CD4-positive, alpha-beta T cell treated with Interleukin-6 at 100 ng/mL for 8 hours (primary cell): ENCODE measurements at places on chromosomes 12 and 14.

GRCh38 chr12:50961708-50962107 lies 9.4 kb downstream of the HIGD1C start:
- DNase-seq, result no peak

GRCh38 chr14:59398841-59399240 lies 66.3 kb downstream of the GPR135 start:
- no peak for DNase-seq

GRCh38 chr14:100522616-100523099 lies 64.6 kb downstream of the BEGAIN start:
- no peak for DNase-seq

DNA sequence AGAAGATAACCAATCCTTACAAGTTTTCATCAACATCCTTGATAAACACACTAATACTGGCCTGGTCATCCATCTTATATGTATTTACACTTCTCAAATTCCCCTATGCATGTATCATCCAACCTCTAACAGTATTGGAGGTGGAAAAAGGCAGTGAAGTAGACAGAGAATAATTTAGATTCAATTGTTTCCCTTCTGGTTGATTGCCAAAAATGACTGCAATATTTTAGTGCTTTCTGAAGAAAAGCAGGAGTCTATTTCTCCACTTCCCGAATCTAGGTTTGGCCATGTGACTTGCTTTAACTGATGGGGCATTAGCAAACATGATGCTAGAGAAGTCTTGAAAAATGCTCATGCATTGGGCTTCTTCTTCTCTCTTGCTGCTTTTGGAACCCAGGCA lies 78.3 kb upstream of the METAP2 start:
- DNase-seq, result no peak

GRCh38 chr12:45666396-45666795 lies 63.1 kb upstream of the ARID2 start:
- no peak for DNase-seq

DNA sequence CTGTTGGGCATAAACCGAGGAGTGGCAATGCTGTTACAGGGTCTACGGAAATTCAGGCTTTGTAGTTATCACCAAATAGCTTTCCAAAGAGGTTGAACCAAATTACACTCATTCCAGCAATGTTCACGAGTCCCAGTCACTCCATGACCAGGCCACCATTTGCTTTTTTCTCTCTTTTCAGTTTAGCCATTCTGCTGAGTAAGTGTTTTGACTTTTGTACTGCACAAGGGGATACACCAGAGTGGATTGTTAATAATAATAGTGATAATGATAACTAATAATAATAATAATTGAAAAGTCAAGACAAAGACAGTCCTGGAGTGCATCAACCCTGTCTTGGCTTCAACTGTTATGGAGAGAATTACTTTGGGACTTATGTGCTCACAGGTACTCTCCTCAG lies 343.5 kb downstream of the AACS start:
- DNase-seq, result no peak

- no peak for DNase-seq
Observed at GRCh38 chr14:93045965-93046704, 69.6 kb downstream of the ITPK1 start.

DNA sequence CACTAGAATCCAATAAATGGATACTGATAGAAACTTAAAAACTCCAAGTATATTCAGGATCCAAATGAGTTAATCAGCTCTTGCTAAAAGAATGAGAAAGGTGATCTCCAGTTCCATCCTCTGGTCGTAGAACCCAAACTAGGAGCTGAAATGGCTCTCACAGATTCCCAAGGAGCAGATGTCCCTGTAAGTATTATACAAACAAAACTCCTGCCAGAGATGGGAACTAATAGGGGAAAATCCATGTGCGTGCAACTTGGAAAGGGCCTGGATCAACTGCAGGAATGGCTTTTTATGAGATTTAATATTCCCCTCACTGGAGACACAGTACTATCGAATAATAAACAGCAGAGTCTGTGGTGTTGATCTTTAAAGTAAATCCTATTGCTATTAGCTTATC lies 309.2 kb upstream of the TBX3 start:
- DNase-seq, result no peak

GRCh38 chr12:18363321-18363720 lies 102.0 kb downstream of the PIK3C2G start:
- no peak for DNase-seq

GRCh38 chr14:99260587-99261551 lies 11.1 kb downstream of the BCL11B start:
- peak; percentile 71 for DNase-seq

GRCh38 chr14:79331830-79332229 lies 879.5 kb downstream of the DIO2 start:
- DNase-seq, result no peak

DNA sequence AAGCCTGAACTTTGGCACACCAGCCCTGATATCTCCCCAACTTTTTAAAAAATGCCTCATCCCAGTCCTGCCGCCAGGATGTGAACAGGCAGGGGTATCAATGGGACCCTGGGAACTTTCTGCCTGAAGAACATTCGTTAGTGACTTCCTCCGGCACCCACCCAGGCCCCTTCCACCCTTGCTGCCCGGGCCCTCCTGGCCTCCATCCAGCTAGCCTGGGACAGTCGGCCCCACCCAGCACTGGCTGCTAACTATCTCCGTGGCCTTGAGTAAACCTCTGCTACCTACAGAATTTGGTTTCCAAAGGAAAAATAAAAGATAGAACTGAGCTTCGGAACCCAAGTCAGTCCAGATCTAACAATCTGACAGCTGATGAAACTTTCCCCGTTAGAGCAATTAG lies 14.3 kb downstream of the SCARB1 start:
- DNase-seq, result no peak

DNA sequence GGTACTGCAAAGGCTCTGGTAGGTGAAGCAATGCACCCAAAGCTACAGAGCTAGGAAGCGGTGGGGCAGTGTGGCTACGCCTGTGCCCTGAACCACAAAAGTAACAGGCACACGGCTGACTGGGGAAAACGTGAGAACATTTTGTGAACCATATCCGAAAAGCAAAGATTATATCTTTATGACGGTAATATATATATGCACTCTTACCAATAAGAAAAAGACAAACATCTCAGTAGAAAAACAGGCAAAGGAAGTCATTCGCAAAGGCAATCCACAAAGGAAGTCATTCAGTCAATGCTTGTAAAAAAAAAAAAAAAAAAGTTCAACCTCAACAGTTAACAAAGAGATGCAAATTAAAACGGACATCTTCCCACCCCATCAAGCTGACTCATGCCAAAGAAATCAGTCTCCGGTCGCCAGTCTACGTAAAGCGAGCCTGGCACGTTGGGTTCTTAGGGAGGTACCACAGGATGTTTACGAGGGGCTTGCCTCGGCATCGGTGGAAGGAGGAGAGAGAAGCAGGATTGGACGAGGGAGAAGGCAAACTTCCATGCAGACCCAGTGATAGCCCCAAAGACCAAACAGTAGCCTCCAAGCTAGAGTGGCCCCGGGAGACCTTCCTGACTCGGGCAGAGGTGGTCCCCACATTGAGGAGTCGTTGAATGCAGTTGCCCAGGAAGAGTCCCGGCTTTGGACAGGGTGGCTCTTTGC lies 39.4 kb upstream of the PPP2R5C start:
- DNase-seq, result peak; percentile 90

DNA sequence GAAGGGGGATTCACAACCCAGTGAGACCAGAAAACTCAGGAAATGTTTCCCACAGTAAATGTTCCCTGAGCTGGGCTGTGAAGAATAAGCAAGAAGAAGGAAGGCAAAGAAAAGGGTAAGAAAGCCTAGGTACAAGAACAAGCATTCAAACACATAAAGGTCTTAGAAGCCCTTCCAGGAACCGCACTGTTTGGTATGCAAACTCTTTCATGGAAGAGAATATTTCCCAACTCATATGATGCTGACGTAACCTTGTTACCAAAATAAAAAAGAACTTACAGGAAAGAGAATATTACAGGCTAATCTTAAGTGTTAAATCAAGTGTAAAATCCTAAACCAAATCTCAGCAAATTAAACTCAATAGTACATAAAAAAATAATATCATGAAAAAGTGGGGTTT lies 23.6 kb downstream of the MED6 start:
- no peak for DNase-seq

GRCh38 chr12:58087423-58088127 lies 146.2 kb downstream of the ATP23 start:
- DNase-seq, result no peak

- no peak for DNase-seq
Observed at GRCh38 chr12:100752841-100753240, 41.7 kb upstream of the ANO4 start.

GRCh38 chr12:106837782-106838181 lies 63.3 kb downstream of the RIC8B start:
- no peak for DNase-seq

DNA sequence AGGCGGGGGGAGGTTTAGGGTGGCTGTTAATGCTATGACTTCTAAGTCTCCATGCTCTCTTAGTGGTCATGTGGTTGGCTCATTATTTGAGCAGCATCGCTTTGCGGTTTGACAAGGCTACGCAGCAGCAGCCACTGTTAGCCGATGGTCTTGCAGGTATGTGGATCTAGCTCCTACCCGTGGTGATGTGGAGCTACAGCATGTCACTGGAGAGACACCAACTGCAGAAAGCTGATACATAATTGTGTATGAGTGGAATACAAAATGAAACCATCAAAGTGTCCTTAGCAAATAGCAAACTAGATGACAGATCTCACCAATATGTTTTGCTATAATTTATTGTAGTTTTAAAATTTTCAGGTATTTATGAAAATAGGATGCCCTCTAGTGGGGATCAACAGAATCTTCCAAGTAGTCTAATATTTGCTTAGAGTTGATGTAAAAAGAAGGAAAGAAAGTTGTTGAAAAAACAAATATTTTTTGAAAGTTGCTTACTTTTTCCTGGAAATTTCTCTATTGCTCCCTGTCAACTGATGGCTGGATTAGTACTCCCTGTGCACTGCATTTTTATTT lies 94.9 kb downstream of the NAV3 start:
- no peak for DNase-seq
